ENCODE measurements at places on chromosomes 12 and 14.
A peak's percentile ranks its signal among the peaks of the same experiment; 100 is the strongest.

- no peak for DNase-seq
These were observed 91.3 kb downstream of the DAD1 start for GRCh38 chr14:22497671-22498093.

GRCh38 chr14:101200650-101201516 is 297.4 kb upstream of the RTL1 start:
- DNase-seq = no peak

DNA sequence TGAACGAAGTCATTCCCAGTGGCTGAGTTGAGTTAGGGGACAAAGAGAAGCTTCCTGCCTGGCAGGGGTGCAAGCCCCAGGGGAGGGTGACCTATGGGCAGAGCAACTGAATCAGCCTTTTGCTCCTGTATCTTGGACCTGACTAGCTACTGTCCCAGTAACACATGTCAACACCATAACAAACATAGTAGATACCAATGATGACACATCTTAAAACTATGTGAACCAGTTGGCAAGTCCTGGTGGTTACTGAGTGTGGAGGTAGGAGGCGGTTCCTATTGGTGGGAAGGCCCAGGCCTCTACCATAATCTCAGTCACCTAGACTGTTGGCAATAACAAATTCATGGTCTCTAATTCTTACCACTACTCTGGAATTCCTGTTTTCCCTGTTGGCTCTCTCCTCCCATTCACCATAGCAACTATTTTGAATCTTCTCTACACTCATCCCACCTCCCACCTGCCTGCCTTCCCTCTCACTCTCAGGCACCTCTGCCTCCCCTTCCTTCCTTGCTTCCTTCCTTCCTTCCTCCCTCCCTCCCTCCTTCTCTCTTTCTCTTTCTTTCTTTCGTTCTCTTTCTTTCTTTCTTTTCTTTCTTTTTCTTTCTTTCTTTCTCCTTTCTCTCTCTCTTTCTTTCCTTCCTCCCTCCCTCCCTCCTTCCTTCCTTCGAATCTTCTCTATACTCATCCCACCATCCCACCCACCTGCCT is 8.1 kb upstream of the P2RX7 start:
- peak; percentile 94 for DNase-seq

GRCh38 chr12:108879615-108880254 is at the start of gene DAO:
TSS of gene DAO (plus strand) at chr12:108880092. CDS start at chr12:108885007, 4,915 bp downstream.
- no peak for DNase-seq

- DNase-seq = peak; percentile 19
These were observed 38.0 kb upstream of the FBXO21 start for GRCh38 chr12:117228239-117228638.

- no peak for DNase-seq
These were observed 614 bp upstream of the MARK3 start for GRCh38 chr14:103384450-103385151.

GRCh38 chr14:35369701-35370191 is 34.8 kb downstream of the NFKBIA start:
- no peak for DNase-seq

- no peak for DNase-seq
These were observed 17.8 kb downstream of the KCNK13 start for GRCh38 chr14:90079576-90079975.

DNA sequence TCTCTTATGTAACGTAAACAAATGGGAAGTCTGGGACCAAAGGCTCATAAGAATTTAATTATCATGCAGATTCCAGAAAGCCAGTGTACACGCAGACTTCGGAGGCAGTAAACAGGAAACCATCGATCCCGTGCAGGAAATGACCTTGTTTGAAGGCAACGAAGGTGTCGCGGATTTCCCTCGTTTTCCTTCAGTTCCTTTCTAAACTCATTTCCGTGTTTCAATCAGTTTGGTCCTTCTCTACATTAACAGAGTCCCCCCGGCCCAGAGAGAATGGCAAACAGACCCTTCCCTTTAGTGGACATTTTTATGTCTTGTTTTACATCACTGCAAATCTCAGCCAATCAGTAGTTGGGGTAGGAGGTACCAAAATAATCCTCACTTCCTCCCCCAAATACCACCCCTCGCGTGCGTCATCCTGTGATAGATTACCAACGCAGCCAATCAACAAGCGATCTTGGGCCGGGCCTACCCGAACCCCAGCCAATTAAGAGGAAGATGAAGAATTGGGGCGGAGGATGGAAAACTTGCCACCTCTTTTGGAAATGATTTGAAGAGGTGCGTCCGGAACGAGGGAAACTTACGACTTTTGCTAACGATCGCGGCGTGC is 6.1 kb upstream of the FOXJ2 start:
- peak; percentile 100 for DNase-seq

- DNase-seq = no peak
These were observed 12.6 kb downstream of the SNAPC1 start for GRCh38 chr14:61774861-61775260.

DNA sequence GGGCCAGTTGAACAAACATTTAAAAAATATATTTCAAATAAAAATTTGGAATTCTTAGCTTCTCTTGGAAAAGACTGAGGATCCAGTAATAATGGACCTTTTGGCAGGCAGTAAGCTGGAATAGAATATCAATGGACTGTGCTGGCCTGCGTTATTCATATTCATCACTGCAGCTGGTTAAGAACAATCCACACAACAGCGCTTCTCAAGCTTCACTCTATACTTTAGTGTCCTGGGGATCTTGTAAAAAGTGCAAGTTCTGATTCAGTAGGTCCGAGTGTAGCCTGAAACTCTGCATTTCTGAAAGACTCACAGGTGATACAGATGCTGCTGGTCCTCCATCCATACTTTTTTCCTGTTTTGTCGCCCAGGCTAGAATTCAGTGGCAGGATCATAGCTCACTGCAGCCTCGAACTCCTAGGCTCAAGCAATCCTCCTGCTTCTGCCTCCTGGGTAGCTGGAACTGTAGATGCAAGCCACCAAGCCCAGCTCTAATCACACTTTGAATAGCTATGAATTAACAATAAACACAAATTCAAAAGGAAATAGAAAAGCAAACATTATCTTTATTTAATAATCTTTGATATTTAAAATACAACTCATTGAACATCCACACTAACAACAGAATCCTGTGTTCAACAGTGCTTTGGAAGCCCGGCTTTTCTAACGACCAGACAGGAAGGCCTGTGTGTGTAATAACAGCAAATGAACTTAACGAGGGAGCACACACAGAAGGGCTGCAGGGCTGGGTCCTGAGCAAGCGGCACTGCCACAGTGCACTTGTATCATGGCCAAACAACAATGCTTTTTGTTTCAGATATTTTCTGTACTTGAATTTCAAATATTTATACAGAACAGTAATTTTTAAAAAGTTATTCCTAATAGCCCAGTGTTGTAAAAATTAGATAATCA is 18.4 kb upstream of the TRIP11 start:
- DNase-seq = no peak

DNA sequence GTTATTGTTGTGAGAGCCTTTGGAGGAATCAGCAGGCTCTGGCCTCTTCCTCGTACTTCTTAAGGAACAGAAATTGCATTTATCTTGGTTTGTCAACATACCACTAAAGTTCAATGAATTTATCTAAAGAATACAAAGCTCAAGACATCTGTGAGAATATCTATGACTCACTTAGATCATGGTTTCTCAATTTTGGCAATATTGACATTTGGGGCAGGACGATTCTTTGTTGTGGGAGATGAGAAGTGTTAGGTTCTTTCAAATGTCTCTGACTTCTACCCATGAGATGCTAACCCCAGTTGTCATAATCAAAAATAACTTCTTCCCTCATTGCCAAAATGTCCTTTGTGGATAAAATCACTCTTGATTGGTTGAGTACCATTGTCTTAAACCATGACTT is 1190.3 kb downstream of the GALC start:
- DNase-seq = no peak

DNA sequence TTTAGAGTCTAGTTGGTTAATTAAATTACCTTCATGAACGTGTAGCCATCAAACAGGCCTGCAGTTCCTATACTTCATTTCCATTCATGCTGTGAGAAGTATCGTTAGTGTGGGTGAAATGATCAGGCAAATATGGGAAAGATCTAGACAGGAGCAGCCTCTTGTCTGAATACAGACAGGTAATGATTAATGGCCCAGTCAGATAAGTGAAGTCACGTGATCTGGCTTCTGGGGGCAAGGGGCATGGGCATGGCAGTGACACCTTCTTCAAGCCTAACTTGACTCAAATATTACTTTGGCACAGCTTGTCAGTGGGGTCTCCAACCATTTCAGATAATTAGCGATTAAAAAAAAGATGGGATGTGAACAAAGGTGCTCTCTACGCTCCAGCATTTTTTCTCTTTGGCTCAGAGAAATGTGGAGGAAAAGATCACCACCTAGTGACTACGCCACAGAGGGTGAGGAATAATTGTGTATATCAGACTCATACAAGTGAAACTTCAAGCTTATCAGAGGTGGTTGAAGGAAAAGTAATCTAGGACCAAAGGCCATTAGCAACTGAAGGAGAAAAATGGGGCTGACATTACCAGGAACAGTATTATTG is 17.8 kb downstream of the GUCY2C start:
- DNase-seq = no peak

GRCh38 chr12:113242026-113242418 is 20.8 kb downstream of the TPCN1 start:
- peak; percentile 73 for DNase-seq

GRCh38 chr12:114976959-114977358 is 293.0 kb upstream of the TBX3 start:
- peak; percentile 21 for DNase-seq

- DNase-seq = no peak
These were observed 29.7 kb downstream of the A2ML1 start for GRCh38 chr12:8852119-8852518.

GRCh38 chr14:60647081-60647836 is 2.0 kb downstream of the SIX1 start:
- no peak for DNase-seq

GRCh38 chr12:47349137-47350061 is 269.6 kb upstream of the AMIGO2 start:
- DNase-seq = no peak

DNA sequence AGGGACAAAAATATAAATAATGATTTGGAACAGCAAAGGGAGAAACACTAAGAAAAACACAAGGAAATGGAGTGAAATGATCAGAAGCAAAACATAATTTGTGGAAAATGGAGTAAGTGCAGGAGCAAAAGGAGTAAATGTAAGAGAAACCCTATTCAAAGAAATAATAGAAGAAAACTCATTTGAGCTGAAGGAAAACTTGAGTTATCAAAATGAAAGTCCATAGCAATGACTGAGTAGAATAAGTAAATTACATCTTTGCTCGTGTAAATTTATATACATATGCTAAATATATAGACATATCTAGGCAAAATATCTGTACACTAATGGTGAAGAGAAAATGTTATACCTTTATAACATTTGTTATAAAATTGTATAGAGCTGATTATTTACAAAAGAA is 194.0 kb downstream of the FOXA1 start:
- no peak for DNase-seq

- DNase-seq = no peak
These were observed 346.9 kb upstream of the RGS6 start for GRCh38 chr14:71585361-71585760.

- peak; percentile 77 for DNase-seq
These were observed 214.4 kb upstream of the DIO2 start for GRCh38 chr14:80425686-80426085.

GRCh38 chr14:75204116-75204515 is 27.7 kb upstream of the TMED10 start:
- DNase-seq = peak; percentile 35

DNA sequence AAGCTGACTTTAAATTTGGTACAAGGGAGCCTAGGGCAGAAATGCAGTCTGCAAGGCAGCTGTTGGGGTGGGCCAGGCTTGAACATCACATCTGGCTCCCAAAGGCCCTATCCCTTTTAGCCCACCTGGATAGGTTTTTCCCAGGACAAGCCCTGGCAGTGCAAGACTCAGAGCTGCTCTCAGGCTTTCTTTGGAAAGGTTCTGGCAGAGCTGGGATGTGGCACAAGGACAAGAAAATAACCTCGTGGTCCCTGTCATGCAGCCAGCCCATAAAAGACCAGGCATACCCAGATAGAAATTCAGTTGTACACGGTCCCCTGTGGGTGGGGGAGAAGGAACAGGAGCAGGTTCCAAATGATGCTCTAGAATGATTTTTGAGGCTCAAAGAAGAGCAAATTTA is 206.9 kb downstream of the TTC7B start:
- DNase-seq = no peak

DNA sequence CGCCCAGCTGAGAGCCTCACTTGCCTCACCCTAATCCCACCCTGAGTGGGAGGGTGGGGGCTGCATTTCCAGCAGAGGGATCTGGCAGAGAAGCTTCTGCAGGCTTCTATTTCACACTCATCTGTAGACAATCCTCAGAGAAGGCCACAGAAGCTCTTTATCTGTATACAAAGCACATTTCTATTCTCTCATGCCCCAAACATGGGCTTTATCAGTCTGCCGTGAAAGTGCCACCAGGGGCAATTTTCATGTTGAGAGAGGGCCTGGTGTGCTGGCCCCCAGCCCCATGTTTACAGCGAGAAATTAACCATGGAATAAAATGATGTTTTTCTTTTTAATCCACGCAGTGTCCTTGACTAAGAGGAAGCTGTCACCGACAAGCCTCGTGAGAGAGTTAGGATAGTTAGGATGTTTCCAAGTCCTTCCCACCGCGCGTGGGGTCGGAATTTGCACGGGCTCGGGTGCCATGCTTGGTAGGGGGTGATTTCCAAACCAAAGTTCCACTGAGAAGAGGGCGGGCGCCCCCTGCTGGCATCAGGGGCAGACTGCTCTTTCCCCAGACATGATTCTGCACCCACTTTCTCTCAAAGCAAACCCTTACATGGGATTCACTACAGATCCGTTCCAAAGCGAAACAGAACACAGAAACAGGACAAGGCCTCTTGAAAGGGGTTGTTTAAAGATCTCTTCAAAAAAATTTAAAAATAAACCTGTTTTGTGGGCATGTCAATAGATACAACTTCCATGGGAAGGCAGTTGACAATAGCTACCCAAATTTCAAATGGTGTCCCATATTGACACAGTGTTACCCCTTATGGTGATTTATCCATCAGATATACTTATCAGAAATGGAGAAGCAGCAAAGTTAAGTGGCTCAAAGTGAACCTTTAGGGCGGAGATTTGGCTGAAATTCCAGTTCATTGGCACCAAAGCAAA is 19.4 kb downstream of the BDKRB1 start:
- DNase-seq = peak; percentile 83

DNA sequence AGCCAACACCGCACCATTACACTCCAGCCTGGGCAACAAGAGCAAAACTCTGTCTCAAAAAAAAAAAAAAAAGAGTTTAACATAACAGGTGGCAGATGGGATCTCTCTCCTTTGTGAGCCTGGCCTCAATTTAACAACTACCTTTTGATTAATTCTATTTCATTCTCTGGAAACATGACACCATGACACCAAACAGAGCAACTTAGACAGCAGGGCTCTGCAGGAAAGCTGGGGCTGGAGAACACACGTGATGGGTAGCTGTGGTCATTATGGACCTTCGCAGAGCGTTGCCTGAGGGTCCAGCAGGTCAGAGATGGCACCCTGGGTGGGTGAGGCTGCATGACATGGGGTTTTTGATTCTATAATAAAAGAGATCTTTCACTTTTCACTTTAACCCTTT is 1.7 kb upstream of the DGLUCY start:
- DNase-seq = no peak

- DNase-seq = no peak
These were observed 10.9 kb upstream of the HVCN1 start for GRCh38 chr12:110699591-110700445.

- no peak for DNase-seq
These were observed 118.0 kb downstream of the NUAK1 start for GRCh38 chr12:106020736-106021135.
